ENCODE measurements at places on chromosomes 6 and 20.

DNA sequence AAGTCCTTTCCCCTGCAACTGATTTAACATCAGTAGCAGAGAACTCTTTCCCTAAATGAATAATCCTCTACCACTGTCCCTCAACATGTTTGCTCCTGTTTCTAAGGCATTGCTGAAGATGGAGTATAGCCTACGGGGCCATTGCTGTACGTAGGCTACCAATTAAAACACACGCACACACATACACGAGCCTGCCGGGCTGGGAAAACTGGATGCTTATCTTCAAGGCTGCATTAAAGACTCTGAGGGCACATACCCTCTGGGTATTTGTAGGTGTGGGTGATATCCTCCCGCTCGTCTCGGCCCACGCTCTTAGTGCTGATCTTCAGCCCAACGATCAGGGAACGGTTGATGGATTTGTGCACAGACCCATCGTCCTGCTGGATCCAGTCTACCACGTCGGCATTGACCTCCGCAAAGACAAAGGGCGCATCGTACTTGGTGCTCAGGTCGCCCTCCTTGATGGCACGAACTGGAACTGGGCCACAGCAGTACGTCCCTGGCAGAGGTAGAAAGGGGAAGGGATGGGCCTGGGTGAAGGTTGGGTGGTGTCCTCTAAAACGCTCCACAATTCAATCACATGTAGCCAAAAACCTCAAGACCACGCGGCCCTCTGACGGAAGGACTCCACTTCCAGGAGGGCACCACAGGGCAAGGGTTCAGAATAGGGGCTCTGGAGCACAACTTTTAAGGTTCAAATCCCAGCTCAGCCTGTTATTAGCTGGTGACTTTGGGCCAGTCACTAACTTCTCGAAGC lies 25.7 kb downstream of the TGM2 start:
- no peak for DNase-seq

DNA sequence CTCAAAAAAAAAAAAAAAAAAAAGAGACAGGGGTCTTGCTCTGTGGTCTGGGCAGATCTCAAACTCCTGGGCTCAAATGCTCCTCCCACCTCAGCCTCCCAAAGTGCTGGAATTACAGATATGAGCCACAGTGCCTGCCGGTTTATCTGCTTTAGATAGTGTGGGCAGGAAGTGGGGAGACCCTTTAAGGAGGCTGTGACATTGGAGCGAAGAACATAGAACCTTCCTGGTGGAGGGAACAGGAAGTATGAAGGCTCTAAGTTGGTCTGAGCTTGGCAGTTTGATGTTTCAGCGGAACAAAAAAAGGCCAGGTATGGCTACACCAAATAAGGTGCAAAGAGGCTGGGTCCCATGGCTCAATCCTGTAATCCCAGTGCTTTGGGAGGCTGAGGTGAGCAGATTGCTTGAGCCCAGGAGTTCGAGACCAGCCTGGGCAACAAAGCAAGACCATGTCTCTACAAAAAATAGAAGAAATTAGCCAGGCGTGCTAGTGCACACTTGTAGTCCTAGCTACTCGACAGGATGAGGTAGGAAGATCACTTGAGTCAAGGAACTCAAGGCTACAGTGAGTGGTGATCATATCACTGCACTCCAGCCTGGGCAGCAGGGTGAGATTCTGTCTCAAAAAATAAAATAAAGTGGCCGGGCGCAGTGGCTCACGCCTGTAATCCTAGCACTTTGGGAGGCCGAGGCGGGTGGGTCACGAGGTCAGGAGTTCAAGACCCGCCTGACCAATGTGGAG lies 8.7 kb upstream of the ZMYND8 start:
- DNase-seq: no peak

DNA sequence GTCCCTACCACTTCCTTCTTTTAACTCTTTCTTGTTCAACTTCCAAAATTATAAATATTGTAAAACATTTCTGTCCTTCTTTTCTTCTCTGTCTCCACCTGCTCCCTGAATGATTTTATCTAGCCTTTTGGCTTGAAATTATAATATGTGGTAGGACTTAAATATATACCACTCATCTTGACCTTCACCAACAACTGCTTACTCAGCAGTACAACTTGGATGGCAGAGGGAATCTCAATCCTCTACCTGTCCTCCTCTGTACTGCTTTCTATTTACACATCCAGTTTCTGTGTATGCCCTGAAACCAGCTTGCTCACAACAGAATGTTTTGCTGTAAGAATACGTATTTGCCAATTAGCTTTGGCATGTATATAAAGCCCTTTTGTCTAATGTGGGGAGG lies 1392.5 kb downstream of the EPHA7 start:
- no peak for DNase-seq

GRCh38 chr20:33474097-33474873 lies 15.6 kb upstream of the CBFA2T2 start:
- DNase-seq: no peak

DNA sequence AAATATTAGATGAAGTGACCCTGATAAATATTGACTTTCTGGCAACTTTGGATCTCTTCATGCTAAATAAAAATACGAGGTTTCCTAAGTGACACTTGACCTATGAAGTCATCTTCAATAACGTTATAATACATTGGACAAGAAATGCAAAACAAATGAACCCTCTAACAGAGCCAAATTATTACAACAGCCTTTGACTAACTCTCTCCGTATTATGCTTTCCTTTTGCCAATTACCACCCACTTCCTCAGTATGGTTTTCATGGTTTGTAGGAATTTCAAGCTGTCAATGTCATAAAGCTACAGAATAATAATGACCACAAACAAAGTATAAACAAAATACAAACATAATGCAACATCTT lies 210.5 kb downstream of the MOXD1 start:
- DNase-seq: peak; percentile 57

Measured in fibroblast of skin of right biceps (primary cell).